ENCODE measurements at places on chromosomes 3 and 15.

DNA sequence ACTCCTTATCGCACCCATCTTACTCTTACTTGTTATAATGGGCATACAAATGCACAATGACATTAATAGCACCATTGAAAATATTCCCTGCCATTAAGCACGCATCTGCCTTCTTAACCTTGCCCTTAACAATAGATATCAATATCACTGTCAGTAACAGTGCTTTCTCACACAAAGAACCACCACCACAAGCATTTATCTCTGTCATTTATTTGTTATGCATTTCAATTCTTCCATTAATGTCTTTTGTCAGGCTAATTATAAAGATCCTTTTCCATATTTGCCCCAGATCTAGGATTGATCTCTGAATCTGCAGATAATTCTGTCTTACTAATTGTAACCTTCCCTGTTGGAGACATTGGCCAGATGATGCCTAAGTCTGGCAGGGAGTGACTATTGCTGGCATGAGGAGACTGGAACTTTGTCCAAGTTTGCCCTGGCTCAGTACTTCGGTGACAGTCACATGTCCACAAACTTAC is 419.6 kb upstream of the TGFBR2 start:
- no peak for DNase-seq

GRCh38 chr3:25262322-25262721 is 165.7 kb upstream of the RARB start:
- no peak for DNase-seq

DNA sequence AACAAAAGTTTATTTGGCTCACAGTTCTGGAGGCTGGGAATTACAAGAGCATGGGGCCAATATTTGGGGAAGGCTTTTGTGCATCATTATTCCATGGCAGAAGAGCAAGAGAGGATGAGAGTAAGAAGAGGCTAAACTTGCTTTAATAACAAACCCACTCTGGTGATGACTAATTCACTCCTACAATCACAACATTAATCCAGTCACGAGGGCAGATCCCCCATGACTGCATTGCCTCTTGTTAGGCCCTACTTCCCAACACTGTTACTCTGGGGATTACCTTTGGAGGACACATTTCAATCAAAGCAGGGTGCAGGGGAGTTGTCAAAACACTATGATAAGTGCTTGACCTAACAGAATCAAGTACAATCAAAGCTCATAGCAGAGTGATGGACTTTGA is 181.7 kb downstream of the BBX start:
- peak; percentile 3 for DNase-seq

DNA sequence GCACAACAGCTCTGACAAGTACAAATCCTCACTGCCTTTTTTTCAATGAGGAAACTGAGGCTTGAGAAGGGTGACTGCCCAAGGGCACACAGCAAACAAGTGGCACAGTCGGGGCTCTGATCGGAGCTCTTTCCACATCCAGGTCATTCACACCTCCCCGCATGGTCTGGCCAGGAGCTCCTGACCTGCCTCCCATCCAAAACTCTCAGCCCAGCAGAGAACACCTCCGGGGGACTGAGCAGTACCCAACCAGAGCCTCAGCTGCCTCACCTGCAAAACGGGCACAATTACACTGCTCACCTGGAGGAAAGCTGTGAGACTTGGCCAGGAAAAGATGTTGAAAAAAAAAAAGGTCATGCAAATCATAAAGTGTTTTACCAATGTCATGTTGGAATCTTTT is 36.5 kb downstream of the WNT7A start:
- DNase-seq = no peak

DNA sequence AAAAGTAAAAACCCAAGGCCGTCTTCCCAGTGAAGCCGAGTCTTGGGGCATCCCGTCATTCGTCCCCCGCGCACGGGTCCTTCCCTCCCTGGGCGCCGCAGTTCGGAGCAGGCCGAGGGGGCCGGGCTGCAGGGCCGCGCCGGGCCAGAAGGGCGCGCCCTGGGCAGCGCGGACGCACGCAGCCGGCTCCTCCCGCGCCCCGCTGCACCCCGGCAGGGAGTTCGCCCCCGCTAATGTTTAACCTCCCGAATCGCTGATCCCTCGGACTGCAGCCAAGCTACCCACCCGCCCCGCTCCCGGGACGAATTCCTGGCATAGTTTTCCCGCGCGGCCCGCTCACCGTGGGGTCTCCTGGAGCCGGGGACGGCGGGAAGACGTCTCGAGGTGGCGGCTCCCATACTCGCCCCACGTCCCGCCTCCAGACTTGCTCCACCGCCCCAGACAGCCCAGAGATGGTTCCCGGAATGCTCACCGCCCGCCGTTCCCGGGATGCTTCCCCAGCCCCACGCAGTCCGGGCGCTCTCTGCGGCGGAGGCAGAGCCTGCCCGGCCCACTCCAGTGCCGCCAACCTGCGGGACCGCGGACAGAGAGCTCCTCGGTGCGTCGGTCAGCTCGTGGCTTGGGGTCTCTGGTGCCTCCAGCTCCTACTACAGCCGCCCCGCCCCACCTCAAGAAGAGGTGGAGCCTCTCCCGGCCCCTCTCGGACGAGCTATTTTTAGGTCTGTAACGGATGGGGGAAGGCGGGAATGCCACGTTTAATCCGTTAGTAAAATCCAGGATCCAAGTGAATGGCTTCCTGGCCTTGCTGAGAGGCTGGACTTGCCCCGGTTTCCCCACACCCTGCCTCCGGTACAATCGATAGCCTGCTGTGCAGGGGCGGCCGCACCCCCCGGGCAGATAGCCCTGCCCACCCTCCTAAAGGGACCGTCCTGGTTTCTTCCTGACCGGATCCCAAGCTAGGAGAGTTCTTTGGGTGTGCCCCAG is at the start of gene DZIP1L:
DZIP1L (minus strand) TSS at position 621 of the 984 bp plus-strand sequence. CDS start 11,637 bp downstream, outside the sequence.
- peak; percentile 83 for DNase-seq

Measured in kidney glomerular epithelial cell (primary cell).